Islet precursor cell (in vitro differentiated cells): ENCODE measurements at places on chromosomes 1 and 21.
A peak's percentile ranks its signal among the peaks of the same experiment; 100 is the strongest.

- peak; percentile 24 for DNase-seq
These were observed 146.0 kb downstream of the PEX14 start for GRCh38 chr1:10620776-10621175.

GRCh38 chr21:17709266-17709611 lies 96.5 kb upstream of the BTG3 start:
- DNase-seq: no peak

GRCh38 chr21:43929217-43929971 lies 64.4 kb downstream of the AGPAT3 start:
- no peak for DNase-seq

- DNase-seq: no peak
These were observed 868 bp downstream of the PPP1R12B start for GRCh38 chr1:202349206-202349928.

- DNase-seq: no peak
These were observed 384.2 kb upstream of the DUSP10 start for GRCh38 chr1:222126052-222126451.

DNA sequence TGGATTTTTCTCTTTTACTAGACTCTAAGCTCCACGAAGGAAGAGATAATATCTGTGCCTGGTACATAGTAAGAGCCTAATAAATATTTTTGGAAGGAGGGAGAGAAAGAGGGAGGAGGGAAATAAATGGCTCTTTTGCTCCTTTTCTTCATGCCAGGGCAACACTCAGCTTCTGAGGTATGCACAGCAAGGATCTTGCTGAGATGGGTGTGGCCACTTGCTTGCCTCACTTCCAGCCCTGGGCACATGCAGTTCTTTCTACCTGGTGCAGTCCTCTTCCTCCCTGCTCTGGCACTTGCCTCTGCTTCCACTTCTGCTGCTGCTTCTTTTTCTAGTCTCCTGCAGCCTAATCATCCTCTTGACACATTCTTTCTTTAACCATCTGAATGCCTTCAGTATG lies 148.1 kb downstream of the FGGY start:
- DNase-seq: no peak

DNA sequence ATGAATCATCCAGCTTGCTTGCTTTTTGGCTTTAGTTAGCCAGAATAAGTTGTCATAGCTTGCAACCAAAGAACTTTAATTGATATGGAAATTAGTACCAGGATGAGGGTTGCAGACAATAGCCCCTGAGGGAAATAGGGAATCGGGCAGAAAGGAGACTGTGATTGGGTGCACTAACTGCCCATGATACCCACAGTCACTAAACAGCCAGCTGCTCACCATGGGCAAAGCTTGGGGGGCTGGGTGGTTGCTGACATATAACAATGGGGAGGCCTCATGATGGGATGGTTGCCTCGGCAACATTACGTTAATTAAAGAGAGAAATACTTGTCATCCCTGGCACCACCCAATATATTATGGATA lies 17.8 kb upstream of the PLA2G2E start:
- DNase-seq: no peak

GRCh38 chr1:181660621-181661020 lies 177.3 kb downstream of the CACNA1E start:
- no peak for DNase-seq

- DNase-seq: no peak
These were observed 24.4 kb downstream of the FAAP20 start for GRCh38 chr1:2170211-2170610.

GRCh38 chr21:42147386-42148020 lies 71.4 kb upstream of the ABCG1 start:
- DNase-seq: no peak

DNA sequence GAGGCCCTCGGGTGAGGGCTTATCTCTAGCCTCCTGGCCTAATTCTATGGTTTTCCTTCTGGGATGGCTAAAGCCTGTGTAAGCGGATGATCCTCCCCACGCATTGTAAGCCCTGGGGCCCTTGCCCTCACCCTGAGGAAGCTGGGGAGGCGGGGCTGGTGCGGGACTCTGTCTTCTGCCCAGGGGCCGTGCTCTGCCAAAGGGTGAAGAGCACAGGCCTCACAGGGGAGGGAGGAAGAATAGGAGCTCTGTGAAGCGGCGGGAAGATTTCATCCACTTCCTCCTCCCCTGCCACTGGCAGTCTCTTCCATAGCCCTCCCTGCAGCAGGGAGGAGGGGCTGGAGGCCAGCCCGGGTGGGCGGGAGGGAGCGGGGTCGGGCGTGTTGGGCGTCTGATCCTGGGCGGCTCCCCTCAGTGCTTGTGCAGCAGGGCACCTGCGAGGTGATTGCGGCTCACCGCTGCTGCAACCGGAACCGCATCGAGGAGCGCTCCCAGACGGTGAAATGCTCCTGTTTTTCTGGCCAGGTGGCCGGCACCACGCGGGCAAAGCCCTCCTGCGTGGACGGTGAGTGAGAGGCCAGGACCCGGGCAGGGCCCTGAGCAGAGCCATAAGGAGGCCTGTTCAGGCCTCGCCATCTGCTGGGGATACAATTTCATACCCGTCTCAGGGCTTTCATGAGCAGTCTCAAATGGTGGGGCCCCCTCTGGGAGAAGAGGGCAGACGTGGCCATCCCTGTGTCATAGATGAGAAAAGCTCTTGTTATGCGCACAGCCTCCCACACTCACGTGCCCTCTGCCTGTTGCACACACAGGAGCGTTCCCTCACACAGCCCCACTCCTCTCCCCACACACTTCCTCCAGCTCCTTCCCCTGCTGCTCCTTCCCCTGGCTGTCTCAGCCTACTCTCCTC lies 7.7 kb upstream of the PPM1J start:
- peak; percentile 85 for DNase-seq

GRCh38 chr1:150535511-150536287 lies 13.5 kb upstream of the ADAMTSL4 start:
- DNase-seq: peak; percentile 87

GRCh38 chr1:246497331-246497915 lies 9.7 kb downstream of the SMYD3 start:
- no peak for DNase-seq

DNA sequence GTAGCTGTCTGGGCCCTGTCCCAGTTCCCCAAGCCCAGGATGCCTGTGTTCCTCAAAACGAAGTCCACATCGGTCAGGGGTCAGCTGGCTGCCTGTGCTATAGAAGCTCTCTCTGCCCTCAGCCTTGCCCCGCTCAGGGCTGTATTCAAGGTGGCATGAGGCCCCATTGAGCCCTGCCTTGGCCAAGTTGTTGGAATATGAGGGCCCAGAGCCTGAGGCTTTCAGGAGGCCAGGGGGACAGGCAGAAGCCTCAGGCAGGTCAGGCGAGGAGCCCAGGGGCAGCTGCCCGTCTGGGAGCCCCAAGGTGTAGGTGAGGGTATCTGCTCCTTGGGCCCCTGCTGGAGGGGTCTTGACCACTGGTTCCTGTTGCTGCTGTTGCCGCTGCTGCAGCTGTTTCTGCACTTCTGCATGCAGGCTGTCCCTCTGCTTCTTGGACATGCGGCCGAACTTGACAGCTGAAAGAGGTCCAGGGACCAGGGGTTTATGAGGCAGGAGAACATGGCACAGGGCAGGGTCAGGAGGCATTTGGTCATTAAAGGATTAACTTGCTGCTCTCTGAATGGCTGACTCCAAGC lies 9.8 kb upstream of the LINGO4 start:
- no peak for DNase-seq

DNA sequence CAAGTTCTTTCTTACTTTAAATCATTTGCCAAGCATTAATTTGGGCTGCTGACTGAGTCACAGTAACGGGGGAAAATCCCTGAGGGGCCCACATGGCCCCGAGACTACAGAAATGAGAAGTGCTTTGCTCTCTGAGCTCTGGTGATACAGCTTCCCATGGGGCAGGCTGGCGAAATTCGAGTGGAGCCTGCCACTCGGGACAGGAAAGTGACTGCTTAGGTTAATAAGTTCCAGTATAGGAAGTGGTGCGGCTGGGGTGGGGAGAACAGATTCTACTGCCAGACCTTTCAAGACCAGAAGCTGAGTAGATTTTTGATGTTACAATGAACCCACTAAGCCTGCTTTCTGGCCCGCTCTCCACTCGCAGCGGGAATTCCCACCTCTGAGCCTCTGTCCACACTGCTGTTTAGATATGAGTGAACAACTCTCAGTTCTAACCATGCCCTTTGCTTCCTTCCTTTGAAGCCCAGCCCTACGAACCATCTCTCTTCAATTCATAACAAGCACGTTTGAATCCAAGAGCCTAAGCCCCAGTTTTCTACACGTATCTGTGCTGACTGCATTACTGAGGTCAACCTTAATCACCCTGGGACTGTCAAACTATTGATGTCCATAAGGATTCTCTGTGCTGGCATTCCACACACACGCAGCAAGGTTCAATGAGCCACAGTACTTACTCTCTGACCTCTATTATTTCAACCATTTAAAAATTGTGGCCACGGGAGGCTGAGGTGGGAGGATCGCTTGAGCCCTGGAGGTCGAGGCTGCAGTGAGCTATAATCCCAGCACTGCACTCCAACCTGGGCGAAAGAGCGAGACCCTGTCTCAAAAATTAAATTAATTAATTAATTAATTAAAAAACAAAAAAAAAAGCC lies 9.6 kb downstream of the ZBTB17 start:
- no peak for DNase-seq

DNA sequence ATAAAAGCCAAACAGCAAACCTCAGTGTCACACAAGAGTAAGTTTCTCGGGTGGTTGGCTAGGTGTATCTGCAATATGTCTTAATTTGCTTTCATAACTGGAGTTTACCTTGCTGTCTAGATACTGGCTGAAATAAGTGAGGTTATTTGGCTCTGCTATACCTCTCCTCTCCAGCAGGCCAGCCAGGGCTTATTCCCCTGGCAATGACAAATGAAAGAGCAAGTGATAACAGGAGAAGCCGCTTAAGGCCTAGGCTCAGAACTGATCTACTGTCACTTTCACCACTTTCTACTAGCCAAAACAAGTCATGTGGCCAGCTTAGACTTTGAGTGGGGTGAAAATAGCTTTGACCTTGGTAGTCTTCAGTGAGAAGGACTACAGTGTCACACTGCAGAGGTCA lies 4.8 kb upstream of the RPE65 start:
- no peak for DNase-seq

GRCh38 chr21:42535602-42536171 lies 22.0 kb downstream of the SLC37A1 start:
- no peak for DNase-seq

DNA sequence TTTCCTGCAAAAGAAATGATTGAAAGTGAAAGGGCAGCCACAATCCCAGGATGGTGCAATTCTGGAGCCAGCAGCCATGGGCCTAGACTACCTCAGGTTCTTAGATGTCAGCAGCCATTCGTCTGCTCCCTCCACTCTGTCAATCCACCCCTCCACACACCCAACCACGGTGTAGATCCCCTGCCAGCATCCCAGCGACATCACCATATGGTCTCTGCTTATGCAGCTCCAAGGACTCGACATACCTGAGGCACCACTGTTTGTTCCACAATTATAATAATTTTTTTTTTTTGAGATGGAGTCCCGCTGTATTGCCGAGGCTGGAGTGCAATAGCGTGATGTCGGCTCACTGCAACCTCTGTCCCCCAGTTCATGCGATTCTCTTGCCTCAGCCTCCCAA lies 6.5 kb downstream of the SYNC start:
- DNase-seq: no peak

DNA sequence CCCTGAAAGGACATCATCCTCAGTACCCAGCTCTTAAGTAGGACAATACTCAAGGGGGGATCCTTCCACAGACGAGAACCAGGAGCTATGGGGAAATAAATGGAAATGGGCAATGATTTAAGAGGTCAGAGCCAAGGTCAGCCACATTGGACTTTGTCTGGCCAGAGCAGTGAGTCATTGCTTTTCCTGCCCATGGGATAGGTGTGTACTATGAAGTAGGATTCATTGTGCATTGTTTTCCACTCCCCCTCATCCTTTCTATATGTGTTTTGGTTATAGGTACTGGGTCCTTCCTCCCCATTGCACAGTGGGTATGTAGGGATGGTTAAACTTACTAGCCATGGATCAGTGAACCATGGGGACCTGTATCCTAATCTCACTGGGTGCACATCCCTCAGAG lies 328.9 kb upstream of the USP25 start:
- DNase-seq: no peak

DNA sequence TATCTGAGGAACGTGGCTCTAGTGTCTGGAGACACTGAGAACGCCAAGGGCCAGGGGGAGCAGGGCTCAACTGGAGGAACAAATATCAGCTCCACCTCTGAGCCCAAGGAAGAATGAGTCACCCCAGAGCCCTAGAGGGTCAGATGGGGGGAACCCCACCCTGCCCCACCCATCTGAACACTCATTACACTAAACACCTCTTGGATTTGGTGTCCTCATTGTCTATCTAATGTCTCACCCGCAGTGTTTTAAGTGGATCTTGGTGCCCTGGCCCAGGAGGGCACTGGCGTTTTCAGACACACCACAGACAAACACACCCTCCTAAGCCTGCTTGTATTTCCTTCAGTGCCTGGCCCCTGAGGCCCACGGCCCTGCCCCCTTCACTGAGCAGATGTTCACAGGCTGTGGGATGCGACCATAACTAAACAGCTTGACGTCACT lies 2.2 kb upstream of the FALEC start:
- no peak for DNase-seq

DNA sequence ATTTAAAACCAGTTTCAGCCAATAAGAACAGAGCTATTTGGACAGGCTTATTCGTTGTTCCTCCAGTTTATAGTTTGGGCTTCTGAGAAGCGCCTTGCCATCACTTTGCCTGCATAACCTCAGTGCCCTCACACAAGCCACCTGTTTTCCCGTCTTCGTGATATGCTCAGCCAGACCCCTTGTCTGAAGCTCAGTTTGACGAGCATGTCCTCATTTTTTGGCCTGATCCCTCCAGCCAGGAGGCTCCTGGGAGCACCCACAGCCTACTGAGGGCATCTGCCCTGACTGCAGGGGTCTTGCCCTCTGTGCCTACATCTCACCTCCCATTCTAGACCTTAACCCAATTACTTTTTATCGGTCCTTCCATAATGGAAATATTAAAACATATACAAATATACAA lies 95.3 kb downstream of the ADARB1 start:
- DNase-seq: no peak

- no peak for DNase-seq
These were observed 15.8 kb upstream of the VCAM1 start for GRCh38 chr1:100703716-100704115.

- no peak for DNase-seq
These were observed 60.0 kb upstream of the RGS21 start for GRCh38 chr1:192256674-192257334.

GRCh38 chr1:76239470-76239918 lies 164.9 kb downstream of the ST6GALNAC3 start:
- DNase-seq: peak; percentile 81
